ENCODE measurements at places on chromosomes 7 and 10.

GRCh38 chr7:2990949-2991470 lies 52.7 kb downstream of the CARD11 start:
- DNase-seq = no peak

DNA sequence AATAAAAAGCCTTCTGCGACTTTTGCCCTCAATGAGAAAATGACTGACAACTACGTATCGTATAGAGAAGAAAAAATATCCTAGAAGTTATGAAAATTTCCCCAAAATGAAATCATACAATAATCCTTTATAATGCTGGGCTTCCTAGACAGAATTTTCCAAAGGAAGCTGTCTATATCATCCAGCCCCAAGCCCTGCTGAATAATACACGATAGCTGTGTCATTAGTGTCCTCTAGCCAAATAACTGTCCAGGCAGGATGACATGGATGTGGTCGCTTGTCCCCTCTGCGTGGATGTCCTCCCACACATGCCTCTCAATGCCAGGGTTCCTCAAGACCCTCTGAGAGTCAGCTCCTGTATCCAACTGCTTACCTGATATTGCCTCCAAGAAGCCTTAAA lies 61.7 kb upstream of the ECHDC3 start:
- no peak for DNase-seq

GRCh38 chr7:24284699-24285506 lies 913 bp downstream of the NPY start:
- DNase-seq = no peak

DNA sequence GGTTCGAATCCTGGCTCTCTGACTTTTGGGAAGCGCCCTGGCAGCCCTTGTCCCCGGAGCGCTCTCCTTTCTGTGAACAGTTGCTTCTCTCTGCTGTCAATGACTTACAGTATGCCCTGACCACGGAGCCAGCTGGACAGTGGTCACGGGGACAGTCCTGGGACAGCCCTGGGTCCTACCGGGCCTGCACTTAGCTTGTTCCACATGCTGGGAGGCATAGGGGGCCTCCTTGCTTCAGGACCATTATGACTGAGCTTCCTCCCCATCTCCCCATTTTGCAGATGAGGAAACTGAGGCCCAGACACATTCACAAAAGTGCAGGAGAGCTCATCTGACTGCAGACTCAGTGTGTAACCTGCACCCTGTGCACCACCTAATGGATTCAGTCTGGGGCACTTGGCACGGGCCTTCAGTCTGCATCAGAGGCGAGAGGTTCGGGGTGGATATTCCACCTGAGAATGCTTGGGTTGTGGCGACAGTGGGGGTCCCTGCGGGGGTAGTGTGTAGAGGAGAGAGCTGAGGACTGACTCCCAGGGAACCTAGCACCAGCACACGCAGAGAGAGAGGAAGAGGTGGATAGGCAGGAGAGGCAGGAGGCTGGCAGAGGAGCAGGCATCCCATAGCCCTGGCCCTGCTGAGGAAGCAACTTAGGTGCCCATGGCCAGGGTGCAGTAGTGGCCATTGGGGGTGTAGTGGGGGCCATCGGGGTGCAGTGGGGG lies 1.6 kb downstream of the DOCK1 start:
- DNase-seq = peak; percentile 13

GRCh38 chr10:42959833-42960232 lies 117.0 kb upstream of the RET start:
- peak; percentile 5 for DNase-seq

- no peak for DNase-seq
Observed at GRCh38 chr10:116720668-116721546, 21.5 kb downstream of the HSPA12A start.

GRCh38 chr10:131146790-131147189 lies 164.7 kb downstream of the TCERG1L start:
- DNase-seq = no peak

DNA sequence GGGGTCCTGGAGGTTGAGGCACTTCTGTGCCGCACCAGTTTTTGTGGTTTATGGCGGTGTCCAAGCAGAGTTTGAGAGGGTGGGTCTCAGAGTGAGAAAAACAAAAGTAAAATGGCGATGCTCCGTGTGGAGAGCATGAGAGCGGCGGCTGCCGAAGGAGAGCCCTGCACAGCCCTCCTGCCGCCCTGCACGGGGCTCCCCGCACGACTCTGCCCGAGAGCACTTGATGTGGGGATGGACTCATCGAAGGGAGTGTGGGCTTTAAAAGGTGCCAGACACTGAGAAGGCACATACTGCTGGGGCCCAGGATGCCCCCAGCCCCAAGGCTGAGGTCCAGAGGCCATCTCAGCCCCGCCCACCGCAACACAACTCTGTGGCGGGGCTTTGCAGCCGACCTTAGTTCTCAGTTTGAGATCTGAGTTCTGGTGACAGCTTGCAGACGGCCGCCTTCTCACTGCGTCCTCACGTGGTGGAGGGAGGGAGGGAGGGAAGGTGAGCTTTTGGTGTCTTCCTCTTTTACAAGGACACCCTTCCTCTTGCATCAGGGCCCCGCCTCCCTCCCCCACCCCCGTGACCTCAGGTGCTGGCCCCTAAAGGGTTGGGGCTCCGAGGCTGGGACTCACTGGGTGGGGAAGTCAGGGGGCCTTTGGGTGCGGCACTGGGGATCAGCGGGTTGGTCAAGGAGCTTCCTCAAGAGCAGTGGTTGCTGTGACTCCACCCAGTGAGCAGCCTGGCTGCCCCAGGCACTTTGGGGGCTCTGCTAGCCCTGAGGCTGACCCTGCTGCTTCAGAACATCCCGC lies 69.1 kb downstream of the NKX6-2 start:
- DNase-seq = peak; percentile 47

DNA sequence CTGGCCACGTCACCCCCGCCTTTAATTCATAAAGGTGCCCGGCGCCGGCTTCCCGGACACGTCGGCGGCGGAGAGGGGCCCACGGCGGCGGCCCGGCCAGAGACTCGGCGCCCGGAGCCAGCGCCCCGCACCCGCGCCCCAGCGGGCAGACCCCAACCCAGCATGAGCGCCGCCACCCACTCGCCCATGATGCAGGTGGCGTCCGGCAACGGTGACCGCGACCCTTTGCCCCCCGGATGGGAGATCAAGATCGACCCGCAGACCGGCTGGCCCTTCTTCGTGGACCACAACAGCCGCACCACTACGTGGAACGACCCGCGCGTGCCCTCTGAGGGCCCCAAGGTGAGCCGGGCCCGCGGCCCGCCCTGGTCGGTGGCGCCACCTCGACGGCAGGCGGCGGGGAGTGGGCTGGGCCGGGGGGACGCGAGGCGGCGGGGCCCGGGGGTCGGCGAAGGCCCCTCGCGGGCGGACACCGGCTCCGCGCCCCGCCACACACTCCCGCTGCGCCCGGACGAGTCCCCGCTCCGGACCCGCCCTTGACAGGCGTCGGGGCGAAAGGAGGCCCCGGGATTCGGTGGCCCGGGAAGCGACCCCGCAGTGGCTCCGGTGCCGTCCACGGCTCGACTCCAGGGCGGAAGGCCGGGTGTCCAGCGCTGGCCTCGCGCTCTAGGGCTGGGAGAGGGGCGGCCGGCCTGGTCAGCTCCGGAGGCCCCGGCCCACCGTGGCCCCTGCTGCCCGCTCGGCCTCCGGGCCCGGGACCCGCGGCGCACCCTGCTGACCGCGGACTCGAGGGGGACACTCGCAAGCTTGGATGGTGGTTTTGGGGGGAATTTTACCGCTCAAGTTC lies 557 bp downstream of the BAG3 start:
- DNase-seq = peak; percentile 63

DNA sequence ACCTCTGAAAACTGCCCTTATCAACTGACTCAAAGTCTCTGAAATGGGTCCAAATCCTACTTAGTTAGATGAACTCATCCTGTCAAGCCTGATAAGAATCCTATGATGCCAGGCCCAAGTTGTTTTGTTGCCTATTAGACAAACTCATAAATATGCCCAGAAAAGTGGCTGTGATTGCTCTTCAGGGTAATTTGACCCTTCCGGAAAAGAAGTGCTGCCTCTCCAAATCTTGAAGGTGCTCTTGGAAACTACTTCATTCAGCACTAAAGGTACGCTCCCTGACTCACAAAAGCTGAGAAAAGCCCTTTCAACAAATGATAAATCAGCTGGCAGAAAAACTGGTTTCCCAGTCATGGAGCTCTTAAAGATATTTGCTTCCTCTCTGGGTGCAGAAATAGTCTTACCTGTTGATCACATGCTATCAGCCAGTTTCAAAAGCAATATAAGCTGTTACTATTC lies 6.7 kb downstream of the IFIT5 start:
- DNase-seq = no peak

DNA sequence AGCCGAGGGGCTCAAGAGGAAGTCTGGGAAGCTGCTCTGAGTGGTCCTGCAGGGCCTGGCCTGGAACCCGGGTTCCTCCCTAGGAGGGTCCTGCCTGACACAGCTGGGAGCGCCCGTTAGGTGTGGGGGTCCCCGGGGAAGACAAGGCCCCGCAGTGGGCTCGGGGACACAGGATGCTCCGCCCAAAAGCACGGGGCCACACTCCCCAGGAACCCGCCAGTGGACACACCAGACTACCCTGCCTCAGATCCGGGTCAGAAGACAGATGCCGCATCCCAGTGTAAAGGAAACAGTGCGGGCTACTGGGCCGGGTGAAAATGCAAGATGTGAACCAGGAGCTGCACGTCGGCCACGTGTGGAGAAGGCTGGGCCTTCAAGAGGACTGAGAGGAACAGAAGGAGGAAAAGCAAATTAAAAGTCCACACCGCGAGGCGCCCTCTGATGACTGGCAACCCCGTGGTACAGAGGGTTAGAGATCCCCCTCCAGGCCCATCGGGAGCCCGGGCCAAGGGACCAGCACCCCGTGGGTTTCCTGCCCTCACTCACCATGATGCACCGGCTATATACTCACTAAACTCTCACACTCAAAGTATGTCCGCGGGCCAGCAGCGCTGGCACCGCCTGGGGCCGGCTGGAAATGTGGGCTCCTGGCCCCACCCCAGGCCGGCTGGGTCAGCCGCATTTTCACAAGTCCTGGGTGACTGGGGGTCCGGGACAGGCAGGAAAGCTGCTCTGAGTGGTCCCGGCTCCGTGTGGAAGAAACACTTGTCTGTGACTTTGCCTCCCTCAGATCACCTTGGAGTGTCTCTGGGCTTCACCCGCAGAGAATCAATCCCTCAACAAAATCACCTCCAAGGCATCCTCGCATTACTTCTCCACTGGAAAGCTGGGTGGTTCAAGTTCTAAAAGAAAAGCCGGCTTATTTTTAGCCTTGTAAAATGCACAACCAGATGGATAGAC lies 6.1 kb downstream of the STK32C start:
- DNase-seq = no peak

DNA sequence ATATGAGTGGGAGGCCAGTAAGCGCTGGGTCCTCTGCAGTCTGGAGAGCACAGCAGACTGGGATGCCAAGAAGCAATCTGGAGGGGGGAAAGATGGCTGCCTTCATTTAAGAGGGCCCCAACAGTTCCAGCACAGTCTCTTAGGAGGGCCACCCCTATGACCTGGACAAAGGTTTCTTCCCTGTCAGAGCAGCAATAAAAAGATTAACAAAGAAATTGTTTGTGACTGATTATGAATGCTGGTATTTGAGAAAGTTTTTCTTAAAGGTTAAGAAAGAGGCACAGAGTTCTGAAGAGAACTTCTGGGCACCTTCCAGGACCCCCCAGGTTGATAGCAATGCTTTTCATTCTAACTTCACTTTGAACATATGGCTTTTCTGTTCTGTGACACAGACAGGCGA lies 52.3 kb downstream of the CYP26A1 start:
- no peak for DNase-seq

- DNase-seq = no peak
Observed at GRCh38 chr7:137120690-137121089, 222.8 kb downstream of the PTN start.

DNA sequence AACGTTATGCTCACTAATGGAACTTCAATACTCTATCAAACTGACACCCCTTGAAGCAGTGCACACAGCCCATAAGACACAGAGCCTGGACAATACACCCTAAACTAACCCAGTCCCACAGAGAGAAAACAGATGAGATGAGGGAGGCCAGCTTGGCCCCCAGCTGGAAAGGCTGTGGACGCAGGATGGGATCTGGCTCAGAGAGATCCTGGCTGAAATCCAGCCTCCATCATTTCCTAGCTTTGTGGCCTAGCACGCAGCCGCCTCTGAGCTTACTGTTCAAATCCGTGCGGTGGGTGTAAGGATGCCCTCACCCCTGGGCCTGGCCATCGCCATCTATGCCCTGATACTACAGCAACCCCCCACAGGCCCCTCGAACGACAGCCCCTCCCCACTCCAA lies 32.7 kb downstream of the SNX8 start:
- DNase-seq = no peak

DNA sequence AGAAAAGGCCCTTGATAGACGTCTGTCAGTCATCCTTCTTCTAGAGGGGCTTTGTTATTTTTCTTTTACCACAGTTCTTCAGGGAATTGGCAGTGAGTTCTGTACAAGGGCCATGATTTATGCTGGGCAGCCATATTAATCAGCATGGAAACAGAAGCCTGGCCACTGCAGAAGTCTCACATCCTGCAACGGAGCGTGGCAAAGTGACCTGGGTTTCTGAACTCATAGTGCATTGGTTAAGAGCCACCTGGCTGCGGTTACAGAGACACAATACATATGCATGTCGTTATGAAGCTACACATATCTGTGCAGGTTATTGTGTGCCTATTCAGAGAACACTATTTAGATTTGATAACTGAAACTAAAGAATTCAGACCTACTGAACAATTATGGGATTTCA lies 419.4 kb upstream of the CELF2 start:
- no peak for DNase-seq

- DNase-seq = no peak
Observed at GRCh38 chr10:51314481-51314880, 240.2 kb downstream of the PRKG1 start.

GRCh38 chr7:1995426-1995825 lies 237.3 kb downstream of the MAD1L1 start:
- no peak for DNase-seq

GRCh38 chr7:153638821-153639435 lies 413.3 kb upstream of the DPP6 start:
- no peak for DNase-seq

GRCh38 chr7:151271699-151272355 lies 23.3 kb upstream of the SMARCD3 start:
- no peak for DNase-seq

DNA sequence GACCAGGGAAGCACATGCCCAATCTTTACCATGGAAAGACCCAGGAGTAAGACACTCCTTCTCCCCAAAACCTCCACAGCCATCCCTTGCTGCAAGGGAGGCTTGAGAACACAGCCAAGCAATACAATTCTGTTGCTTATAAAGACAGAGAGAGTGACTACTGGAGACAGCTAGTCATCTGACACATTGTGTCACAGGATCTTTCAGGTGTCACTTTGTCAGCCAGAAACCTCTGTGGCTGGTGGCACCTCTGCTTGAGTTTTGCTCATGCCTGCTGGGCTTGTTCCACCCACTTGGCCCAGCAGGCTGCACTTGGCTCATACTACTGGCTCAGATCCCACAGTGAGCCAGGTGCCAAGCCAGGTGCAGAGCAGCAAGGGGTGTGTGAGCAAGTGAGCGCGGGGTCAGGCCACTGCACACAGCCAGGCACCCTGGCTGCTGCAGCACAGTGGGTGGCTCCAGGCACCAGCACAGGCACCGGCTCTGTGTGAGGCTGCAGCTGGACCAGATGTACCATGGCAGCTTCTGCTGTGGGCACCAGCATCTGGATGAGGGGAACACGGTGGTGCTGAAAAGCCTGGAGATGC lies 12.4 kb upstream of the PRLHR start:
- no peak for DNase-seq

GRCh38 chr10:97506199-97506991 lies 7.7 kb downstream of the UBTD1 start:
- DNase-seq = no peak

GRCh38 chr7:111872450-111873325 lies 310.4 kb upstream of the IMMP2L start:
- no peak for DNase-seq

- DNase-seq = no peak
Observed at GRCh38 chr7:109545686-109546085, 976.0 kb downstream of the DNAJB9 start.

GRCh38 chr7:21656796-21657195 lies 114.0 kb downstream of the DNAH11 start:
- DNase-seq = no peak
